Progenitor cell of endocrine pancreas (in vitro differentiated cells): ENCODE measurements at places on chromosomes 2 and 18. TPM values are rescaled to one million over a fixed set of nuclear protein-coding genes. Genes with fewer than 3 reads are reported as not detected.

The CREG2 gene
- total RNA-seq, result 0.65 and 1.3 TPM in 2 replicates

The VSNL1 gene
- 1.1 TPM in 2 replicates for total RNA-seq

The ALK gene
- 0.11 TPM in 1 of 2 replicates, not detected in the other for total RNA-seq

The EFHD1 gene
- 2.7 and 4.3 TPM in 2 replicates for total RNA-seq

The NEU2 gene
- not detected in 2 replicates for total RNA-seq

DNA sequence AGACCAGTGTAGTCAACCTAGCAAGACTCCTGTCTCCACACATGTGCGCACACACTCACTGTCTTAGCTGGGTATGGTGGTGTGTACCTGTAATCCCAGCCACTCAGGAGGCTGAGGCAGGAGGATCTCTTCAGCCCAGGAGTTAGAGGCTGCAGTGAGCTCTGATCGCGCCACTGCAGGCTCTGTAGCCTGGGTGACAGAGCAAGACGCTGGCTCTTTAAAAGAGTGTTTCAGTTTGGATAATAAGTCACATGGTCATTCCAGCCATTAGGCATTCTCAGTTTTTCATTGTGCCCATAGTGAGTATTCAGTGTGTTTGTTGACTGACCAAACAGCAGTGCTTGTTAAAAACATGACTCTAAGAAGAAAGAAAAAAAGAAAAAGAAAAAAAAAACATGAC, 31.0 kb downstream of the RAB10 start:
- no peak for DNase-seq

GRCh38 chr2:41720331-41721251, 327.2 kb upstream of the PKDCC start:
- DNase-seq, result no peak

- DNase-seq, result no peak
Measured at GRCh38 chr2:118730405-118730804, 117.0 kb downstream of the EN1 start.

DNA sequence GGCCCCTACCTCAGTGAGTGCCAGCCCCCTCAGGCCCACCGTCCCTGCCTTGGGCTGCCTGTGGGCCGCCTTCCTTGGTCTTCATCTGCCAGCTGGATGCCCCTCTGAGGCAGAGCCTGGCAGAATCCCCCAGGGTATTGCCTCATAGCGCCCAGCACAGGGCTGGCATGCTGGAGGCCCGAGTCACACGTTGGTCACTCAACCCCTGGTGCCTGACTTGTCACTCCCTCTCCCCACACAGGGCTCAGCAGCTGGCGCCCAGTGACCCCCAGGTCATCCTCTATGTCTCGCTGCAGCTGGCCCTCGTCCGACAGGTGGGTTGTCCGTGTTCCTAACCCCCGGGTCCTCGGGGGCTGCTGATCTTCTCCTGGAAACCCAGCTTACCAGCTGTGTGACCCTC, 108.4 kb upstream of the MCFD2 start:
- DNase-seq, result no peak

DNA sequence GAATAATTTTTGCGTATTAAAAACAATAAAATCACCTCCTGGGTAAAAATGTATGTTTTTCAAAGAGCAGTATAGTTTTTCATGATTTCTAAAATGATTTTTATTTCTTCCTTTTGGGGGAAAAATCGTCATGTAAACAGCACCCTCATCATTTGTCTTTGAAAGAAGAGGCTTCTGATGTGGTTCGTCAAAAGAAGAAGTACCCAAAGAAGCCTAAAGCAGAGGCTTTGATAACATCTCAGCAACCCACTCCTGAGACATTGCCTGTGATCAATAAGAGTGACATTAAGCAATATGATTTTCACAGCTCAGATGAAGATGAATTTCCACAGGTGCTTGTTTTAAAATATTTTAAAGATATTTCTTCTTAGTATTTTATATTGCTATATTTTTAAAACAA, 110.2 kb upstream of the KIF5C start:
- DNase-seq, result no peak

DNA sequence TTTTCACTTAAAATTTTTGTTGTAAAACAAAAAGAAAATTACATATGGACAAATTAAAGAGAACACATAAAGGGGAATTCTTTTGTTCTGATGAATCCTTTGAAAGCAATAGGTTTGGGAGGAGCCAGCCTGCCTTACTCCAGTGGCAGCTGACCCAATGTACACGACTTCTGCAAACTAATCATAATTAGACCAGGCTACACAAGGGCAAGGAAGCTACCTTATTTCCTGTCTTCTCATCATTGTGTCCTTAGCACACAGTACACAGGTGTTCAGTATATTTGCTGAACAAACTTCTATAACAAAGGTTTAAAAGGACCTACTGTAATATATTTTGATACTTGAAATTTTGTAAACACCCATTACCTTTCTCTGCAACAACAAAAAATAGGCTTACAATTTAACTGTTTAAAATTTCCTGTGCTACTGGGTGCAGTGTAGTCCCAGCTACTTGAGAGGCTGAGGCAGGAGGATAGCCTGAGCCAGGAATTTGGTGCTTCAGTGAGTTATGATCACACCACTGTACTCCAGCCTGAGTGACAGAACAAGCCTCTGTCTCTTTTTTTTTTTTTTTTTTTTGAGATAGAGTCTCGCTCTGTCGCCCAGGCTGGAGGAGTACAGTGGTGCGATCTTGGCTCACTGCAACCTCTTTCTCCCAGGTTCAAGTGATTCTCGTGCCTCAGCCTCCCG, 18.9 kb downstream of the KCNG3 start:
- no peak for DNase-seq

GRCh38 chr2:54666131-54666633, 57.3 kb upstream of the EML6 start:
- DNase-seq, result no peak

DNA sequence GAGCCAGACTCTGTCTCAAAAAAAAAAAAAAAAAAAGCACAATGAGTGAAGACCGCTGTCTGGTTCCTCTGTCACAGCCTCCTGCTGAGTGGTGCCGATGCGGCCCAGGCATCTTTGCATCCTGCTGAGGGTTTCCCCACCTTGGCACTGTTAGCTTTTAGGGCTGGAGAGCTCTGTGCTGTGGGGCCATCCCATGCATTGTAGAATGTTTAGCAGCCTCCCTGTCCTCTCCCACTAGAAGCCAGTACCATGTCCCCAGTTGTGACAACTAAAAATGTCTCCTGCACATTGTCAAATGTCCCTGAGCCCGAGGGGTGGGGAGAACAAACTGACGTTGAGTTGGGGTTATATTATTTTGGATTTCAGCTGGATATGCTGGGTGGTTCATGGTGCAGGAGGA, 7.9 kb upstream of the COLEC11 start:
- DNase-seq, result no peak

- DNase-seq, result no peak
Measured at GRCh38 chr2:174586418-174587295, 10.9 kb downstream of the WIPF1 start.

- DNase-seq, result peak; percentile 36
Measured at GRCh38 chr2:219997341-219997851, 370.0 kb downstream of the SLC4A3 start.

GRCh38 chr2:216215658-216216390, 106.7 kb downstream of the XRCC5 start:
- DNase-seq, result no peak
